ENCODE measurements at places on chromosomes 11 and 22.

DNA sequence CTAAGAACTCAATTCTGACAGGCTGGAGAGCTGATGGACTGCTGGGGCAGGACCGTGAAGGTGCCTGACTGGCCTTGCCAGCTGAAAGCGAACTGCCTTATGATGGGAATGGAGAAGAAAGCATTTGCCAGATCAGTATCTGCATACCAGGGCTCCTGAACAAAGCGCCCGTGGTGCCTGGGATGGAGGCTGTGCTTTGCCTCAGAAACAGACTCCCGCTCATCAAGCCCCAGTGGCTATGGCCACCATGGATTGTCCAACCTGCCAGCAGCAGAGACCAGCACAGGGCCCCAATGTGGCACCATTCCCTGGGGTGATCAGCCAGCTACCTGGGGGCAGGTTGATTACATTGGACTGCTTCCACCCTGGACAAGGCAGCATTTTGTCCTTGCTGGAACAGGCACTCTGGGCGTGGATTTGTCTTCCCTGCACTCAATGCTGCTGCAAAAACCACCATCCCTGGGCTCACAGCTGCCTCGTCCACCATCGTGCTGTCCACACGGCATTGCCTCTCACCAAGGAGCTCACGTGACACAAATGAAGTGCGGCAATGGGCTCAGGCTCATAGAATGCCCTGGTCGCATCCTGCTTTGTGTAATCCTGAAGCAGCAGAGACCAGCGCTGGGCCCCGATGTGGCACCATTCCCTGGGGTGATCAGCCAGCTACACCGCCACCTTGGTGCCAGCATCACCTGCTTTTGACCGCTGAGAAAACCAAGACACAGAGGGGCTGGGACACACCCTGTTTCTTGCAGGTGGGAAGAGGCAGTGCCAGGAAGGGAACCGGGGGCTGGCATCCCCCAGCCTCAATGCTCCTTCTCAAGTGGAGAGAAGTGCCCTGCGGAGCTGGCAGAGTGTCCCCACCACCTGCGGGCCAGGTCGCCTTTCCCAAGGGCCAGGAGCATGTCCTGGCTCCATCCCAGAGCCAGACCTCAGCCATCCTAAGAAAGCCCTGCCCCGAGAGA lies 1367.5 kb downstream of the BRD1 start:
- no peak for DNase-seq

- no peak for DNase-seq
These were observed 3.7 kb downstream of the OMP start for GRCh38 chr11:77106321-77106720.

DNA sequence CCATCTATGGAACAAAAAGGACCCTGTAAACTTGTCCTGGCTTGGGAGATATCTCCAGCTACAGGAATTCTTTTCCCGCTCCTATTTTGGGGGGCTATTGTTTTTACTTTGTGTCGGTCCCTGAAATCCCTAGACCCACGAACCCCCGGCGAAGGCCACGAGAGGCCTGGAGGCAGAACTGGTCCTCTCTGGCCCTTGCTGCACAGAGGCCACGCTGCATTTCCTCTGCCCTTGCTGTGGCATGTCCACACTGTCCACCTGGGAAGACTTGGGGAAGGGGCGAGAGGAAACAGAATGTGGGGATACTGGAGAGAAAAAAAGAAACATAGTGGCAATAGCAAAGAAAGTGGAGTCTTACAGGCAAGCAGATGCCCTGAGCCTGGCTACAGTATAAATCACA lies 2.3 kb upstream of the ANO1 start:
- no peak for DNase-seq

- peak; percentile 36 for DNase-seq
These were observed 29.0 kb upstream of the API5 start for GRCh38 chr11:43282607-43283440.

GRCh38 chr11:57786436-57786835 lies 24.8 kb downstream of the CTNND1 start:
- no peak for DNase-seq

DNA sequence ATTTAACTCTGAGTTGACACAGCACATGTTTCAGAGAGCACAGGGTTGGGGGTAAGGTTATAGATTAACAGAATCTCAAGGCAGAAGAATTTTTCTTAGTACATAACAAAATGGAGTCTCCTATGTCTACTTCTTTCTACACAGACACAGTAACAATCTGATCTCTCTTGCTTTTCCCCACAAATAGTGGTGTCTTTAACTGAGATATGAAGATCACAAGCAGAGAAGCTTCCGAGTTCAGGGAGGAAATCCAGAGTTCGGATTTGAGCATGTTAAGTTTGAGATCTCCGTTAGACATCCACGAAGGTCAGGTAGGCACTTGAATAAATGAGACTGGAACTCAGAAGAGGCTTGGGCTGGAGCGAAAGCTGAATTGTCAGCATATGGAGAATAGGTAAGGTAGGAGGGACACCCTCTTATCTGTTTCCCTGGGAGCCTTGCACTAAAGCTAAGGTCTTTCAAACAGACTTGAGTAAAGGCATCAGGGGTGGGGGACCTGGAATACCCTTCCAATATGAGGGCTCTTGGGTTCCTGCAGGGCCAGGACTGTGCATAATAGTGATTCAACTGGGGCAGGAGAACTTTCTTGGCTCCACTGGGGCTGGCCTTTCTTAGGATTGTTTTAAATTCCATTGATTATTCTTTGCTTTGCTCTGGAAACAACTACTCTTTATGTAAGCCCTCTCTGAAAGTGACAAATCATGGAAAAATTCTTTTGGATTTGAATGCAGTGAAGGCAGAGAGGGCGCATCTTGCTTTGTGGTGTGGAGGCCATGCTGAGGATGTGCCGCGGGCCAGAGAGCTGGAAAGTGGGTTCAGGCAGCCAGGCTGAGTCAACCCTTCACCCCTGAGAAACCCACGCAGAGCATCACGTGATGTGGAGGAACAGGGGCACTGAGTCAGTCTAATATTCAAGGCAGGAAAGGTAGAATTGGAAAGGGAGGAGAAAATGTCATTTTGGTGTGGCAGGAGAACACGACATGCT lies 62.7 kb upstream of the AMPD3 start:
- no peak for DNase-seq

DNA sequence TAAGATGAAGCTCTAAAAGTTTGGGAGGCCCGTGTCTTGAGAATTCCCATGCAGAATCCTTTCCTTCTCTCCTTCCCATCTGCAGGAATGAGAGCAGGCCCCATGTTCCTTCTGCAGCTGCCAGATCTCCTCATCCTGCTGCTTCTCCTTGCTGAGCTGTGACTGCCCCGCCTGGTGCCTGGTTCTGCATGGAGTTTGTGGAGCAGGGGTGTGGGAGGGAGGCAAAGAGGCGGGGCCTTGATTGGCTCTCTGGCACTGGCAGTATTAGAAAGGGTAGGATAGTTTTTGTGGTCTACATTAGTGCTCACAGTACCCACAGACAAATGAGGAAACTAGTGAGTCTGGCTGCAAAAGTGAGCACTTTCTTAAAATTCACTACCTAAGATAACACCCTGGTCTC lies 91.1 kb upstream of the CLPB start:
- no peak for DNase-seq

DNA sequence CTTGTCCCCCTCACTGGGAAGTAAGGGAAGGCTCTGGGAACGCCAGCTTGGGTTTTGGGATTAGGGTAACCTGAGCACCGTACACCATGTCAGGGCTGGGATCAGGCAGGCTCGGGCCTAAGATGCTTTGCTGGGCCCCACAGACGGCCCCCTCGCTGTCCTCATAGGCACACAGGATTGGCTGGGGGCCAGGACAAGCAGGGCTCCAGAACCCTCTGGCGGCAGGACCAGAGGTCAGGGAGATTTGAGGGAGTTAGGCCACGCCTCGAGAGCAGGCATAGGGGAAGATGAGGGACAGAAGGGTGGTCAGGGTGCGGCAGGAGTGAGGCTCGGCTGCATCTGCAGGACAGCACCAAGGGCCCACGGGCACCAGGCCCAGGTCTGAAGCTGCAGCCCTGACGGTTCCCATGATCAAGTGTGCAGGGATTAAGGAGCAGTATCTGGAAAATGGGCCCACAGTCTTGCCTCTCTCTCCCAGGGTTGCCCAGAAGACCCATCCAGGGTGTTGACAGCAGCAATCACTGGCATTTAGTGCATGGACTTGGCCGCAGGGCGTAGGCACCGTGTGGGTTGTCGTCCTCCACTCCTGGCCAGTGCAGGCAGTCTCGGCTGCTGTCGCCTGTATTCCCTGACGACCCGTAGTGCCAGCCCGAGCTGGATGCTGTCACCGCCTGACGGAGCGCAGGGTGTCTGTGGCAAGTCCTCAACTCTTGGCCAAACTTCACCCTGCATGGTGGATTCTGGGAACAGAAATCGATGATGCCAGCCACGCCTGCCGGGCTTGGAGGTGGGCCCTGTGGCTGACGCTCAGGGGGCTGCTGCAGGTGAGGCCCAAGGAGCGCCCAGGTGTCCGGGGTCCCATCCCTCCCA lies 15.7 kb upstream of the GNB1L start:
- DNase-seq, result no peak

DNA sequence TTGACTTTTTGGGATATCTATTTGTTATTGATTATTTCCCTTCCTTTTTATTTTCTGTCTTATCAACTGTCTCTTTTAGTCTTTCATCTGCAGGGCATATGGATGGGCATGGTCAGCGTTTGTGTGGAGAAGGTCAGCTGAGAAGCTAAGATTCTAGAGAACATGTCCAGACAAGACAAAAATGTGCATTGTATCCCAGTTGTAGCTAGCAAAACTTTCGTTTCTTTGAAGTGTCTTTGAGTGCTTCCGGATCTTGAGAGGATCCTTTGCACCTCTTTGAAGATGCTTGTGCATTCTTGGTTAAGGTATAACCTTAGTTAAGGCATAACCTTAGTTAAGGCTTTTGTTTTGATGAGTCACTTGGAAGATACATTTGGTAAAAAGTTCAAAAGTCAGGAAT lies 329.9 kb upstream of the LRRC4C start:
- no peak for DNase-seq

DNA sequence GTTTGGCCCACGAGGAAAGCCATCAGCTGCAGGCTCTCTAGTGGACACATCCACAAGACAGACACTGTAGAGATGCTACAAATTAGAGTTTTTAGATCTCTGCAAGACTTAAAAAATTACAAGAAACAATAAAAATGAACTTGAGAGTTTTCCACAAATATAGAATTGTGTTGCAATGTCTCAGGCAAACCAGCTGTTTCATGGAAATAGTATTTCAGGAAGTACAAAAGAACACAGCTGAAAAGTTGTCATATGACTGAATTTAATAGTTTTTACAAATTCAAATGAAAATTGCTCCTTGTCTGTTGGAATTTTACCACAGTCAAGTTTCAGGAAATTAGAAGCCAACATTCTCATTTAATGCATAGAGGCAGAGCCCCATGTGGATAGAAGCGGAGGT lies 184.5 kb upstream of the PITPNB start:
- DNase-seq, result no peak

- no peak for DNase-seq
These were observed 66.6 kb downstream of the RPL27A start for GRCh38 chr11:8749202-8749601.

- no peak for DNase-seq
These were observed 182.7 kb downstream of the ADAMTS15 start for GRCh38 chr11:130631119-130631518.

GRCh38 chr11:123434262-123434661 lies 4.2 kb downstream of the GRAMD1B start:
- peak; percentile 29 for DNase-seq

GRCh38 chr11:3086671-3087150 lies 29.5 kb upstream of the CARS1 start:
- no peak for DNase-seq

GRCh38 chr11:66335531-66336233 lies 552 bp downstream of the RIN1 start:
- DNase-seq, result no peak

DNA sequence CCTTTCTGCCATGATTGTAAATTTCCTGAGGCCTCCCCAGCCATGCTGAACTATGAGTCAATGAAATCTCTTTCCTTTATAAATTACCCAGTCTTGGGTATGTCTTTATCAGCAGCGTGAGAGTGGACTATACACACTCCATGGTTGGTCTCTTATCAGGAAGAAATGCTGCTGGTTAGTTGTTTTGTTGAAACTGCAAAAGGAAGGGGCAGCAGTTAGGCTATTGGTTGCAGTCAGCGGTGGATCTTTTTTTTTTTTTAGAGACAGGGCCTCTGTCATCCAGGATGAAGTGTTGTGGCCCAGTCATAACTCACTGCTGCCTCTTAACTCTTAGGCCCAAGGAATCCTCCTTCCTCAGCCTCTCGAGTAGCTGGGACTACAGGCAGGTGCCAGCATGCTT lies 51.7 kb downstream of the HSD17B12 start:
- DNase-seq, result no peak

DNA sequence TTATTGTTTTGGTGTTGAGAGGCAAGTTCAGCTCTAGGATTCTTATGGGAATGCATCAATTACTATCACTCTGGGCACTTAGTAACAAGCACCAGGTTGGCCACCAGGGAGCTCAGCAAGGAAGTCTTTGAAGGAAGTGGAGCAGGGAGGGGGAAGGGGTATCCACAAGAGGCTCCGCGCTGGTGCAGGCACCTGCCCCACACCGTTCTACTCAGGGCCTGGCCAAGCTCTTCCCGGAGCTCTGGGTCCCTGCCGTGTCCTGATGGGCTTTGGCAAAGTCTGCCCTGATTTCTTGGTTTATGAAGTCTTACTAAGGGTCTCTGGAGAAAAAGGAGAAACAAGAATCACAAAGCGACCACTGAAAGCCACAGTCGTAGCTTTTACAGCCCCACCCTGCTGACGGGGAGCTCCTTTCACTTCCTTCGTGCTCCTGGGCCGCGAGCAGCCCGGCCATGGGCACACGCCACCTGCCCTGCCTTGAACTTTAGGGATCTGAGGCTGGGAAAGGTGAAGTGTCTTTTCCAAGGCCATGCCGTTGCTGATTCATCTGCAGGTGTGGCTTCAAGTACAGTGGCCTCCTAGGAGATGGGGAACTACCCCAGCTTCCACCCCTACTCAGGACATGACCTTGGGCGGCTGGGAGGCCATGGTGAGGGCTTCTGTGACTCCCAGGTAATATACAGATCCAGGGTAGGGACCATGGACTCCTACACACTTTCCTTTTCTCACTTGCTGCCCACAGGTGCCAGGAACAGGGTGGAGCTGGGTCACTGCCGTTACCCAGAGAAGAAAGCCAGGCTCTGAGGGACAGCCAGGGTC lies 15.9 kb upstream of the LRRC32 start:
- DNase-seq, result no peak

GRCh38 chr11:118153516-118153915 lies 893 bp upstream of the SCN4B start:
- DNase-seq, result no peak

- no peak for DNase-seq
These were observed 1196.3 kb downstream of the BRD1 start for GRCh38 chr22:48631288-48631863.

GRCh38 chr22:33909075-33909458 lies 11.2 kb downstream of the LARGE1 start:
- DNase-seq, result no peak

All from CD4-positive, alpha-beta memory T cell (primary cell).